ENCODE measurements at places on chromosomes 12 and 14.

GRCh38 chr12:82057770-82058169, 298.6 kb upstream of the PPFIA2 start:
- no peak for DNase-seq

GRCh38 chr12:122099280-122099749, 20.8 kb downstream of the MLXIP start:
- no peak for DNase-seq

DNA sequence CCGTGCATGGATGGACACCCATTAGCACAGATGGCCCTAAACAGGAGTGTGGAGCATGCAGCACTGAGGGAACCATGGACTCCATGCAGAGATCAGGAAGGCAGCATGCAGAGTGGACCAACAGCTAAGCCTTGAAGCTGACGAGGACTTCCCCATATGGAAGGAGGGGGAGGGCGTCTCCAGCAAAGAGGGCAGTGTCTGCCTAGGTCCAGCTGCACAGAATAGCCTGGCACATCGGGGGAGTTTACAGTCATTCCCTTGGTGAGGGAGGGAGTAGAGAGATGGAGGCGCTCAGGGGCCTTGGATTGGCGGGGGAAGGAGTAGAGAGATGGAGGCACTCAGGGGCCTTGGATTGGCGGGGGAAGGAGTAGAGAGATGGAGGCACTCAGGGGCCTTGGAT, 64.5 kb downstream of the ANKRD9 start:
- no peak for DNase-seq

- DNase-seq: no peak
Observed at GRCh38 chr12:47317175-47317915, 237.6 kb upstream of the AMIGO2 start.

- no peak for DNase-seq
Observed at GRCh38 chr12:113846883-113847755, 119.0 kb downstream of the RBM19 start.
